GM19239 (cell line): ENCODE measurements at places on chromosomes 1 and 21.

DNA sequence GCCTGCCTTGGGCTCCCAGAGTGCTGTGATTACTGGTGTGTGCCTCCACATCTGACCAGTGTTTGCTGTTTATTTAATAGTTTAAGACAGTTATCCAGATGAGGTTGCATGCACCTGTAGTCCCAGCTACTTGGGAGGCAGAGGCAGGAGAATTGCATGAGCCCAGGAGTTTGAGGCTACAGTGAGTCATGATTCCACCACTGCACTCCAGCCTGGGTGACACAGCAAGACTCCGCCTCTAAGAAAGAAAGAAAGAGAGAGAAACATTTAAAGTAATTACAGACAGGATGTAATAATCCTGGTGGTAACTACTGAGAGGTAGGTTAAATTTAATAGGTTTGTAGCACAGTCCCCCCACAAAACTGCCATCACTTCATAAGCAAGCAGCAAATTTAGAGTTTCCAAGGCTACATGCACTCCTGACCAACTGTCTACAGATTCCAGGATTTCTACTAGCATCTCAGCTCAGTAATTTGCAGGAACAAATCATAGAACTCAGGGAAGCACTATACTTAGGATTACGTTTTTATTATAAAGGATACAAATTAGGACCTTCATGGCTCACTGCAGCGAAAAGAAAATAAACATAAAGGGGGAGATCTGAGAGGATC lies 89.6 kb downstream of the PKN2 start:
- no peak for DNase-seq

- no peak for DNase-seq
These were observed 76.3 kb upstream of the BEND5 start for GRCh38 chr1:48853006-48853405.

DNA sequence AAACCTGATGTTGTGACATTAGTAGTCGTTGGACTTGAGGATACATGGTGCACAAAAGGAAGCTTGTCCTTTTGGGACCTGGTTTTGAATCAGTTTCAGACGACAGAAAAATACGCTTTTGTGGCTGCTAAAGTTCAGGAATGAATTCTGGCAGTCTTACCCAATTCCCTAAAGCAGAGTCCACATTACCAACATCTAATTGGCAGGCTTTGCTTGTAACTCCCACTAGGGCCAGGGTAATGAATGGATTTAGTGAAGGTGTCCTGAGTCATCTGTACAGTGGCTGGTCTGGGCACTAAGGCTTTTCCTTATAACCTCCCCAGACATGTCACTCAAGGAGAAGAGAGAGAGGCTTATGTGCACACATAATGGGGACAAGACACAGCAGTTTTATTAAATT lies 66.2 kb upstream of the RNPC3 start:
- no peak for DNase-seq

DNA sequence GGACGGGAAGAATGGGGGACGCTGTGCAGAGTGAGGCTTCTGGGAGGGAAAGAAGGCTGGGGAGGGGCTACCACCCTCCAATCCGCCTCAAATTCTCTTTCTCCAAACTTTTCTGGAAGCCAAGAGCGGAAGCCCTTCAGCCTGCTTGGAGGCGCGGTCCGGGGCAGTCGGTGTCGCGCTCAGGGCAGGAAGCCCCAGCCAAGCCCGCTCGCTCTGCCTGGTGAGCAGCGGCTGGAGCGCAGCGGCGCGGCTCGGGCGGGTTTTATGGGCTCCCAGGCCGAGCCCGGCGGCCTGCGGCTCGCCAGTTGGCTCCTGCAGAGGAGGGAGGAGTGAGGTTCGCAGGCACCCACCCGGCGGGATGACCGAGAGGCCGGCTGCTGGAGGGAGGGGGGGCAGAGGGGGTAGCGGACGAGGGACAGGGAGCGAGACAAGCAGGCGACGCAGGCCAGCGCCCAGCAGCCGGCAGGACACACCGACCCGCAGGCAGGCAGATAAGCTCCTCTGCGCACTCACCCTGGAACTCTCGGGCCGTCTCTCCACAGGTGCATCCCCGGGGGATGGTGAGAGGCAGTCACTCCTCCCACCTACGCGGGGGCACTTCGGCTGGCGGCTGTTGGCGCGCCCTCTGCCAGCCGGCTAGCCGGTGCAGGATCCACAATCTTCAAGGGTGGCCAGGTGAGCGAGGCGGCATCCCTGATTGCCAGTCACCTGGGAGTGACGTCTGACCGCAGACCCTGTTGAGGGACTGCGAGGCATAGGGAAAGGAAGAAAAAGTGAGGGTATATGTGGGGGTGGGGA lies at the start of gene AVPR1B:
TSS of gene AVPR1B (minus strand) at position 238 of the 798 bp plus-strand sequence. CDS start 498 bp downstream, outside the sequence.
- DNase-seq = no peak

- DNase-seq = no peak
These were observed 75.4 kb downstream of the APP start for GRCh38 chr21:26095131-26095530.

- peak; percentile 68 for DNase-seq
These were observed 143.4 kb upstream of the ERRFI1 start for GRCh38 chr1:8169364-8170058.

DNA sequence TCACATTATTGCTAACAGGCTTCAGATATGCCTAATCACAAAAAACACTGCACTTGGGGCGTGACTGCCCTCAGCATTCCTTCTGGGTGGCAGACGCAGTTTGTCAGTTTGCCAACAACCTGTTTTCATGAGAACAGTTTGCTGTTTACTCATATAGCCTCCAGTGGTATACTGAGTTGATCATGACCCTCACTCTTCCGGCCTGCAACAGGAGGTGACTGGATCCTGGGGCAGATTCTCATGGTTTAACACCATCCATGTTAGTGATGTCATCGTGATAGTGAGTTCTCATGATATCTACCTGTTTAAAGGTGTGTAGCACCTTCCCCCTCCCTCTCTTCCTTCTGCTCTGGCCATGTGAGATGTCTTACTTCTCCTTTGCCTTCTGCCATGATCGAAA lies 555.2 kb downstream of the PLPP3 start:
- DNase-seq = no peak

DNA sequence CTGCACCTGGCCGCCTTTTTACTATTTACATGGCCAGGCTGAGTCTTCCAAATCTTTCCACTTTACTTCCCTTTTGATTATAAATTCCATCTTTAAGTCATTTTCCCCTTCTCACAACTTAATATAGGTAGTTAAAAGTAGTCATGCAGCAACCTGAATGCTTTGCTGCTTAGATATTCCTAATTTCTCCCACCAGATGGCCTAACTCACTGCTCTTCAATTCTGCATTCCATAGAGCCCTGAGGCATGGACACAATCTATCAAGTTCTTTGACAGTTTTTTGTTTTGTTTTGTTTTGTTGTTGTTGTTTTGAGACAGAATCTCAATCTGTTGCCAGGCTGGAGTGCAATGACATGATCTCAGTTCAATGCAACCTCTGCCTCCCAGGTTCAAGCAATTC lies 21.7 kb upstream of the FAAH start:
- no peak for DNase-seq

DNA sequence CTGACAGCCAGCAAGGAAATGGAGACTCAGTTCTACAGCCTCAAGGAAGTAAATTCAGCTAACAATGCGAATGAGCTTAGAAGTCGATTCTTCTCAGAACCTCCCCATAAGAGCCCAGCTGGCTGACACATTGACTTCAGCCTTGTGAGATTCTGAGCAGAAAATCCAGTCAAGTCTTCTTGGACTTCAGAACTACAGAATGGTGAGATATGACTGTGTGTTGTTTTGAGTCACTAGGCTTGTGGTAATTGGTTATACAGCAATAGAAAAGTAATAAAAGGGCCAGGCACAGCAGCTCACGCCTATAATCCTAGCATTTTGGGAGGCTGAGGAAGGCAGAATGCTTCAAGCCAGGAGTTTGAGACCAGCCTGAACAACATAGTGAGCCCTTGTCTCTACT lies 161.8 kb upstream of the IVNS1ABP start:
- no peak for DNase-seq

DNA sequence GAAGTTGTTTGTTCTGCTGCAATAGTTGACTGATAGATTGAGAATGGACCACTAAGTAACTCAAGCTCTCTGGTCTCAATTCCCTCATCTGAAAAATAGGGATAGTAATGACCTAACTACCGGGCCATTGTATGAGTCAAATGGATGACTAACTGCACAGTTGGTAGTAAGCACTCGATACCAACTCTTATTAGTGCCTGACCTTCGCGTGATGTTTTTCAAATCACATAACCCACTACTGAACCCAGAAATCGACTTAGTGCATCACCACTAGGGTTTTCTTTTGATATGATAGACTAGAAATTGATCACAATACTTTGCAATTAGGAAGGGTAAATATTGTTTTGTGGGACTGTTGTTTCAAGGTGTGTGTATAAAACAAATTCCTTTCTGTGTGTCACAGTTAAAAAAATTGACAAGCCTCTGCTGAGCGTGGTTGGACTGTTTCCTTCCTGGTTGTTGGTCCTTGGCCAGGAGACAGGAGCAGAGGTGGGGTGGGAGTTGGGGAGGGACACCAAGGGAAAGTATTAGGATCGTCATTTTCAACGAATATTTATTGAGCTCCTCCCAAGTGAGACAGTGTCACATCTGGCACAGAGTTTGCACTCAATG lies 54.0 kb upstream of the LRP8 start:
- DNase-seq = no peak

- DNase-seq = no peak
These were observed 48.3 kb downstream of the ARID4B start for GRCh38 chr1:235279694-235280093.

GRCh38 chr21:36664662-36664990 lies 34.3 kb upstream of the SIM2 start:
- no peak for DNase-seq

DNA sequence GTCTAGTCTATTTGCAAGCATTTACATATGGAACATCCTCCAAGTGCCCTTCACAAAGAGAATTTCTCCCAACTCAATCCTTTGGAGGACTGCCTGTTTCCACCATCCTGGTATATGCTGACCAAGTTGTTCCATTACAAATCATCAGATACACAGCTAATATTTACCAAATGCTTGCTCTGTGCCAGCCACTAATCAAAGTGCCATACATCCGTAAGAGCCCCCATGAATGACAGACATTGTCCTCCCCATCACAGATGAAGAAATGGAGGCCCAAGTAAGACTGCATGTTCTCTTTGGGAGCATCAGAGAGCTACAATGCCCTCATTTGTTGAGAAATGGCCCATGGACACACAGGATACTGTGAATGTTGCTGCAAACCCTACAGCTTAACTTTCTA lies 130.0 kb upstream of the BACE2 start:
- DNase-seq = no peak
